ENCODE measurements at places on chromosomes 5 and 9.

DNA sequence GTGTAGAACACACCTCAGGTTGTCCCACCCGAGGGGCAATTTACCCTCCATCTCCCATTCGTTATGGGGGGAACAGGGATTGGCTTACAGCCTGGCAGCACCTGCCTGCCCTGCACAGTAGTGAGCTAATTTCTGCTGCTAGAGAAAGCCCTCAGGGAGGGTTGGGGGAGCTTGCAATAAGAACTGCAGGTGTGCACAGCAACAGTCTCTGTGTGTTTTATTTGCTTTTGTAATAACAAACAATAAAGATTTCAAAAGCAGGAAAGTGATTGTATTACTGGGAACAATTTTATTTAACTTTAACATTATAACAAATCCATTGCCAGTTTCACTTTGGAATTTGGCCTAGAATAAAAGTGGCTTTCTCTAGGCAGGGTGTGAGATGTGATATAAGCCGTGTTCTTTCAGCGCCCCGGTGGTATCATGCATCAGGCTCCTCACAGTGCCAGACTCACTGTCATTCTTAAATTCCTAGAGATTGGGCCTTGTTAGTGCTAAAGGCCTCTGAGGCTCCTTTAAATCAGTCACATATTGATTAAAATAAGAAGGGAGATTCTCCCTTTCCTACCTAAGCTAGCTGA is 81.1 kb downstream of the RMI1 start:
- DNase-seq: no peak

- peak; percentile 99 for DNase-seq
Observed at GRCh38 chr9:88651682-88652633, 117.0 kb downstream of the NXNL2 start.

DNA sequence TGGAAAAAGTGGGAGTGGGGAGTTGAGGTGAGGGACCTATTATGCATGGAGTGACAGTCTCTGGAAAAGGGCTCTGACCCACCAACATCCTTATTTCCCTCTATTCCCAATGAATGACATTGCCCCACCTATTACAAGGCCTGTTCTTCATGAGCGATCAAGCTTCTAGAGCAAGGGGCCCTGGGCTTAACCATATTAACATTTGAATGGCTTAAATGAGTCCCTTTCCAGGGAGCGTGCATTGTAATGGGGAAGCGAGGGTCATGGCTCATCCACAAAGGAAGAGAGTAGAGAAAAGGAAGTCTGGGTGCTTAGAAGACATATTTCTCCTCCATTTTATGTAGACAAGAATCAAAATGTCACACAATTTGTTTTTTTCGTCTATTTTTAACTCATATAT is 255.5 kb downstream of the CAAP1 start:
- DNase-seq: no peak

DNA sequence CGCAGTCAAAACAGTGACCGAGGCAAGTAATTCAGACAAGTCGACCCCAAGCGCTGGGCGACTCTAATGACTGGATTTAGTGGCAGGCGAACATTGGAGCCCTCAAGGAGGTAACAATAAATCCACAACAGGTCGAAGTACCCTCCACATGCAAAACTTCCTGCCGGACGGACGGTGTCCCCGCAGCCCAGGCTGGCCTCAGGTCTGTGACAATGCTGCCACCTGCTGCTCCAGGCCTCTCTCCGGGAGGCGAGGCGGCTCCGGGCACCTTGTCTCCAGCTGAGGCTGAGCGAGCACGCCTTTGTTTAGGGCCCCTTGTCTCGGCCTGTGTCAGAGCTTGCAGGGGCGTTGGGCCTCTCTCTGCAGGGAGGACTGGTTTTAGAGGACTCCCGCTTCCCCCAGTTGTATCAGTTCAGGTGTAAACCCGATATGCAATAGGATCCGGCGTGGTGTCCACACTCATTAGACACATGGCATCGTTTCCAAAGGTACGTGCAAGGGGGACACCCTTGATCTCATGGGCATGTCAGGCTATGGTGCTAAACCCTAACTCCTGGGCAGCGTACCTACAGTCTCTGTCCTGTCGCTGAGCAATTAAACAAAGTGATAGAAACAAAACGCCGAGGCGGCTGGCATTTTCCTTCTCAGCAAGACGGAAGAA is 628.0 kb upstream of the ADAMTS16 start:
- peak; percentile 51 for DNase-seq

GRCh38 chr5:9500625-9501024 is 45.2 kb downstream of the SEMA5A start:
- DNase-seq: no peak

DNA sequence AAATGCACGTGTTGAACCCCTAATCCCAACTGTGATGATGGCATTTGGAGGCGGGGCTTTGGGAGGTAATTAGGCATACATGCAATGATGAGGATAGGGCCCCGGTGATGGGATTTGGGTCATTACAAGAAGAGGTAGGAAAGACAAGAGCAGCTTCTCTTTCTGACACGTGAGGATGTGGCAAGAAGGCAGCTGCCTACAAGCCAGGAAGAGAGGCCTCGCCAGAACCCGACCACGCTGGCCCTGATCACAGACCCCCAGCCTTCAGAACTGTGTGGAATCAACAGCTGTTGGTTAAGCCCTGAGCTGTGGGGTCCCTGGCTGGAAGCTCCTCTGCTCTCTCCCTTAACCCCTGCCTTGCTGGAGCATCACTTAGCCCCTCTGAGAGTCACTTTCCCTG is 57.5 kb downstream of the COL23A1 start:
- DNase-seq: no peak

- DNase-seq: peak; percentile 36
Observed at GRCh38 chr9:14989811-14990210, 79.6 kb upstream of the FREM1 start.

DNA sequence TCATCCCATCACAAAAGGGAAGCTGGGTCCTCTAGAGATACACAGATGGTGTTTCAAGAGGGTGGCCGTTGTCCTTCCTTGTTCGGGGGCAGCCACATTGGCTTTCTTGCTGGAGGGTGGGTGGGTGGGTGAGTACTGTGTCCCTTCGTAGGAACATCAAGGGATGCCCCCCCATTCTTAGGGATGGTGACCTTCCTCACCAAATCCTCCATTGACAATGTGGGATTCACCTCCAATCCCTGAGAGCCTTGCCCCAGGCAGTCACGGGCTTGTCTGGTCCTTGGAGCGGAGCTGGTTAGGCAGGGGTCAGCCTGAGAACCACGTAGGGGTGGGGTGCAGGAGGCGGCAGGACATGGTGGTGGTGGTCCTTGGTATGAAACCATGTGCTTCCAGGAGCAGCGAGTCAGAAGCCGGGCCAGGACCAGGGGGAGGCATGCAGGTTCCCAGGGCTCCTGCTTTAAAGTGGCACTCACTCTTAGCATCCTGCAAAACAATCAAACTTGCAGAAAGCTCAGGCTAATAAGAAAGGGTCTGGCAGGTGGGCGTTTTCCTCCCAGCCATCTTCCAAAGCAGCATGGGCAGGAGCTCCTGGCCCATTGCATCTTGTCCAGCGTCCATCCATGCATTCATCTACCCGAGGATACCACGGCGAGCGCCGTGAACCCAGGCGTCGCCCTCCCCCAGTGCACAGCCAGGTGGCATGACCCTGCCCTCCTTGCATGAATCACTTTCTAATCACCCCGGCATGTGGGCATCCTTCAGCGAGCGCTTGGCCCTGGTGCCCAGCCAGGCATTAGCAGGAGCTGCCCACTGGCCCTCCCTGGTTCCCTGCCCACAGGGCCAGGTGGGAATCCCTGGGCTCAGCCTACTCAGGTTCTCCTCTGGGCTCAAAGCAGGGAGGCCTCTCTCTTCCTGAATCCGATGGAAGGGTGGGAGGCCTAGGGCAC is 76.4 kb downstream of the NTNG2 start:
- DNase-seq: no peak

DNA sequence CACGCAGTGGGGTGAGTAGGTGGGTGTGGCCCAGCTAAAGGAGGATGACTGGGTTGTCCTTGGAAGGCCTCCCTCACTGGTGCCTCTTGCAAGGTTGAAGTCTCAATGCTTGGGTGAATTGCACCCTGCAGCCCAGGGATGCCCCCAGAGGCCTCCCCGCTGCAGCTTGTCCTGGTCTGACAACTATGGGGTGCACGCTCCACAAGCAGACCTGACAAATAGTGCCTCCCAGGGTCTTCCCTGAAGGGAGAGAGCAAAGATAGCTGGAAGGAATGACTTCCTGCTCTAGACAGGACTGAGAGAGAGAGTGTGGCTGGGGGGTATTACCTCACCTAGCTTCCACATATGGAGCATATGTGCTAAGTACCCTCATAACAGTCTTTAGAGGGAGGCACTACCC is 1.7 kb downstream of the PSD2 start:
- DNase-seq: no peak

GRCh38 chr5:77250021-77250420 is 39.5 kb downstream of the PDE8B start:
- no peak for DNase-seq

GRCh38 chr5:132013006-132013689 is 1.7 kb upstream of the ACSL6 start:
- no peak for DNase-seq

DNA sequence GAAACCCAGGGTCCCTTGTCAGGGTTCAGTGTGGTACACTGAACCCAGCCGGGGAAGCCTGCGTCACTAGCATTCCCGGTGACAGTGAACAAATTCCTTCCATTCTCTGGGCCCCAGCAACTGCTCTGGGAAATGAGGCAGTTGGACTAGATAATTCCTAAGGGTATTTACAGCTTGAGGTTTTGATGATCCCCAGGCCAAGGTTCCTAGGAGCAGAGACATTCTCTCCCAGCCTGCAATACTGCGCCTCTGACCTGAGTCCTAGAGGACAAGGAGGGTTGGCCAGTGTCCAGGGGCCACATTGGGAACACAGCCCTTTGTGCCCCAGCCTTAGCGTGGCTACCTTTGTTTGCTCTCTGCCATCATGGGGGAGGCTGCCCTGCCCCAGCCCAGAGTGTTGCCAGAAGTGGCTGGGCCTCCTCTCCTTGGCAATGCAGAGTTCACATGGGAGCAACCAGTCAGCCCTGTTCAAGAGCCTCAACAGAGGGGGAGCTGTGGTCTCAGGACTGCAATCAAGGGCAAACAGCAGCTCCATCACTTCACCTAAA is 178.2 kb downstream of the SEC61B start:
- DNase-seq: peak; percentile 40

DNA sequence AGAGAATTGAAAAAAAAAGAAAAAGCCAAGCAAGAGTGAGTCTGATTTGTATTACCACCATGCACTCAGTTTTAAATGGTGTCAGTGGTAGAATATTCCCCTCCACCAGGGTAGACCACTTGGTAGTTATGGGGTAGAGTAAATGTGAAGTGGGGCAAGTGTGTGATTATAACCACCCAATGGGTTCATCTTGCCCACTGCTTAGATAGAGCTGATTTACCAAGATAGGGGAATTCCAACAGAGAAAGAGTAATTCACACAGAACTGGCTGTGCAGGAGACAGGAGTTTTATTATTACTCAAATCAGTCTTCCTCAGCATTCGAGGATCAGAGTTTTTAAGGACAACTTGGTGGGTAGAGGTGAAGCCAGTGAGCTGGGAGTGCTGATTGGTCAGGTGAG is 113.3 kb upstream of the RAI14 start:
- DNase-seq: no peak

DNA sequence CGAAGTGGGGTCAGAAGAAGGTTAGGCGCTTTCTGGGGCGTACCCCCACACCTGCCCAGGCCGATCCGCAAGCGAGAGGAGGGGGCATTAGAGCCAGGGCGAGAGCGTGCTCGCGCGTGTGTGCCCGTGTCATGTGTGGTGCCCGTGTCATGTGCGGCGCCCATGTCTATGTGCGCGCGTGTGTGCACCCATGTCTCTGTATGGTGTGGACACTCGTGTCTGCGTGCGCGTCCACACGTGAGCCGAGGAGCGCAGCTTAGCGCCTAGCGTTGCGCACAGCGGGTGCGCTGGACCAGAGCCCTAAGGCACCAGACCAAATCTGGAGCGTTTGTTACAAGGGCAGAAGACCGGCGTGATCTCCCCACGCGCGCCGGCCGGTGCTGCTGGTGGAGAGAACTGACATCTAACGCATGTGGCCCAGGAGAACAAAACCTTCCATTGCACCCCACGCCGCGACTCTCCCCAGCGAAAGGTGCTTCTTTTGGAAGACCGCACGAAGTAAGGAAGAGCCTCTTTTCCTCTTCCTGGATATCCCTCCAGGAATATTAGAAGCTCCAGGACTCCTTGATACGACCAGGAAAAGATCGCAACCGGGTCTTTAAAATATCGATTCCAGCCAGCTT is 644 bp downstream of the NIM1K start:
- peak; percentile 26 for DNase-seq

DNA sequence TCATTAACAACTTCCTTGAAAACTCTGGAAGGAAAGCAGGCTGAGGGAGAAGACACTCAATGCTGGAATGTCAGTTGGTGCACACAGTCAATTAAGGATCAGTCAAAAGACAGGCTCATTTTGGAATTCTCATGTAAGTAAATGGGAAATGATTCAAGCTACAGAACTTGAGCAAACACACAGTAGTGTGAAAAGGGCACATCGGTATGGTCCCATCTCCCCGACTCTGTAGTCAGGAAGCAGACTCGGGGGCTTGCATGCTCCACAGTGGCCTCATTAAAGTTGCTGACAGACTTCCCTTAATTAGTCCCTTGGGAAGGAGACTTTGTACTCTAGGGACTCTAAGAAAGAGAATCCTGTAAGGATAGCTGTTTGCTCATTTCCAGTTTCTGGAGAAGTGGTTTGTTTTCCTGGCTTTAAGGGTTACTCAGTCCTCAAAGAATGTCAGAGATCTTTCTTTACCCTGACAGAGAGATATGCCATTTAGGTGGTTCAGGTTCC is 339.2 kb downstream of the ADAMTS6 start:
- peak; percentile 98 for DNase-seq

DNA sequence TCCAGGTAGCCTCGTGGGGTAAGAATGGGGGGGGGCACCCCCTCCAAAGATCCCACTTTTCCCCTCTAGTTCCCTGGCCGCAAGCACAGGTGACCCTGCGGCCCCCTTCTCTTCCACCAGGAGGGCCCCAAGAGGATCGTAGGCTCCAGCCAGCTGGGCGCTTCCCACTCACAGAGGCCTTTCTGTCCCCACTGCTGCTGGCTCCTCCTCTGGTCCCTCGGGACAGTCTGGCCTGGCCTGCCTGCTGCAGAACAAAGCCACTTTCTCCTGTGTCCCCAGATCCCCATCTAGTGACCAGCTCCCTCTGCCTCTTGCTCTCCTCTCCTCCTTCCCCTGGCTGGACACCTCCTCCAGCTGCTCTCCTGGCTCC is 534 bp upstream of the SAPCD2 start:
- peak; percentile 5 for DNase-seq

DNA sequence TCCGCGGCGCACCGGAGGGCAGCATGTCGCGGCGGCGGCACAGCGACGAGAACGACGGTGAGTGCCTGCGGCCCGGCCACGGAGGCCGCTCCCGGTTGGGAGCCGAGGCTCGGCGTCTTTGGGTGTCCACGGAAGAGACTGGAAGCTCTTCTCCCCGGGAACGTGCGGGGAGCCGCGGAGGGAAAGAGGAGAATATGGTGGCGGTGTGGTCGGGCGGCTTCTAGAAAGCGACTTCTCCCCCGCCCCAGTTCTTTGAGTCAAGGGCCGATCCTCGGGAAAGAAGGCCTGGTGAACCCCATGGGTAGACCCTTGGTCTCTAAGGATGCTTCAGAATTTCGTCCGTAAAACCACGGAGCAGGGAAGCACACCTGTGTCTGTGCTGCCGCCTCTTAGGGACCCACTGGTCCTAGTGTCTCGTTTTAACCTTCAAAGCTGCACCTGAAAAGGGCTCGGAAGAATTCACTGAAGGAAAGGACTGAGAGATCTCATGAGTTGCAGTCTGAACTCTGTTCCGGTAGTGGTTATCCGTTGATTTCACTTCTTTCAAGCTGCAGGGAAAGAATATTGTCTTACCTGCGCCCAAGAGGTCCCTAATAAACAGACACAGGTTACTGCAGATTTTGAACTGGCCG is 354 bp downstream of the NCBP1 start:
- no peak for DNase-seq

Data from fibroblast of skin of right biceps (primary cell).